Lung (tissue), 17 donors: ENCODE measurements at places on chromosomes 12 and 14. TPM values are rescaled to one million over a fixed set of nuclear protein-coding genes. Genes with fewer than 3 reads are reported as not detected.

Gene DAO
- total RNA-seq, result not detected

Gene CCDC175
- 0.94 TPM for total RNA-seq

Gene RDH5
- 4.4 TPM for total RNA-seq

Gene PLXNC1
- 26.5 TPM for total RNA-seq

Gene C14orf180
- 0.48 TPM for total RNA-seq
